ENCODE measurements at places on chromosomes 2 and 18.

DNA sequence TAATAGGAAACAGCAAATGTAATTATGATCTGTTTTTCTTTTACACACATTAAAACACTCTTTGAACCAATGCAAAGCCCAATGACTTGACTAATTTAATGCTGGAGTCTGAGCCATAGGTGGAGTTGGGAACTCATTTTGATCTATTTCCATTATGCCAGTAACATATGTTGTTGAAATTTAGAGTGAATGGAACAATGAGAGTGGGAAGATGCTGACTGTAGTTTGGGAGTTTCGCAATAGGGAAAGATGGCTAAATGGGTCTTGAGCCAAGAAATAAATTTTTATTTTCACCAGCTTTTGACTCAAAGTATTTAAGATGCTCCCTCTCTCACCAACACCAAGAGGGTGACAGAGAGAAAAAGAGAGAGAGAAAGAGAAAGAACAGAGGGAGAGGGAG is 246.7 kb downstream of the DLGAP1 start:
- no peak for DNase-seq

- DNase-seq = no peak
These were observed 345.5 kb upstream of the CWC22 start for GRCh38 chr2:180352620-180353019.

- DNase-seq = peak; percentile 67
These were observed 57.1 kb upstream of the RNF152 start for GRCh38 chr18:61949946-61950345.

GRCh38 chr2:196123679-196124373 is 47.6 kb downstream of the STK17B start:
- DNase-seq = no peak

DNA sequence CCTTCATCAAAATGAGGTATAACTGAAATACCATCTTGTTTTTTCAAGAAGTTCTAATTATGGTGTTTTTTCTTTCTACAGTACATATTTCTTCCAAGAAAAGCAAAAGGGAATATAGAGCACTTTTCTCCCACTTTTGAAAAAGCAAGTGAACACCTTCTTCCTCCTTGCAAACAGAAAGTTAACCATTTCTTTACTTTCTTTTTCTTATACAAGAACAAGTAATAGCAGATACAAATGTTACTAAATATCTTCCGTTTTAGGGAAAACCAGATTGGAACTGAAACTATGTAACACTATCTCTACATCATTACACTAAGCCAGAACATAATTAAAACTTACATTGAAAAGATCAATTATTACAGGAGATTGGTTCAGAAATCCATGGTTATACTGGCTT is 44.0 kb downstream of the COBLL1 start:
- no peak for DNase-seq

DNA sequence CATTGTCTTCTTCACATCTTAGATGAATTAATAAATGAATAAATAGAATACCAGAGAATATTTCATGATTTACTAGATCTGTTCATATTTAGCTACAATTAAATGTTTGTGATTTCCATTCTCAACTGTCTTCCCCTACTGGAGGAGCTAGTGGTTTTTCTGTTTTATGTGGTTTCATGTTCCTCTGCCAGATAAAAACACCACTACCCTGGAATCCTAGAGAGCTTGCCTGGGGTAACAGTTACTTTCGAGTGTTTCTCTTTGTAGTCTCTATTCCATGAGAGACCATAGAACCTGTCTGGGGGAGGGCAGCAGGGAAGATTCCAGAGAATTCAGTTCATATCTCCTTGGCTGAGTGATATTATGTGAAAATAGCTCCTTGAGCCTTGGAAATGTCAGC is 349.2 kb downstream of the INSIG2 start:
- DNase-seq = no peak

DNA sequence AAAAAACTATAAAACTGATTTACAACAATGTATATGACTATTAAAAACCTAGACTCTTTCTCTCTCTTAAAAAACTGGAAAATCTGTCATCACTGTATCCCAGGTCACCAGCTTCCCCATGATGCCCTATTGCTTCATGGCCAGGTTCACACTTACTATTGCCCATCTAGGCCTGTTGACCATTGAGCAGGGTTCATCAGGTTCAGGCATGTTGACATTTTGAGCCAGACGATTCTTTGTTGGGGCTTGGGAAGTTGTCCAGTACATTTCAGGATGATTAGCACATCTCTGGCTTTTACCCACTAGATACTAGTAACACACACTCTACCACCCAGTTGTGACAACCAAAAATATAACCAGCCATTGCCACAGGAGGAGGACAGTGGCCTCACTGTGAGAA is 26.9 kb upstream of the RAB27B start:
- DNase-seq = no peak

- no peak for DNase-seq
These were observed 31.7 kb upstream of the ASPRV1 start for GRCh38 chr2:69993048-69993565.

DNA sequence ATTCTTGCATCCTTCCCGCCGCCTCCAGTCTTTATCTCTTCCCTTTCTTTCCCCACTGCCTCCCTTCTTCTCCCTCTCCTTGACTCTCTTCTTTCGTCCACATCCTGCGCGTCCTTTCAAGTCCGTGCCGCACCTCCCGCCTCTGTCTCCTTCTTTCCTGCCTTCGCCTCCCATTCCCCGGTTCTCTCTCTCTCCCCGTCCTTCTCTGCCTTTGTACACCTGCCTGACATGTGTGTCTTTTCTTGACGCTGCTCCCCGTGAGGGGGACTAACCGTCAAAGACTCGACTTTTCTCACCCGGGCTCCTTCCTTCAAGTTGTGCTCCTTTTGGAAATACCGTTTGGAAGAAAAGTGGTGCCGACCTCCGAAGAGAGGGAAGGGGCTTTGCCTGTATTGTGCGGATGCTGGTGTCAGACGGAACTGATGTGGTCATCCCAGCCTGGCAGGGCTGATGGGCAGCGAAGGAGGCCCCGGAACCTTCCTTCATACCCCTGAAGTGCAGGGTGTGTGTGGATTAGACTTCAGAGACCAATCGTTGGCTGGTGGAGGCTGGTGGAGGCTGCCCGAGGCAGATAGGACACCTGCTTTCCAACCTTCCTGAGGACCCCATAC is 879 bp downstream of the TMEM178A start:
- DNase-seq = no peak

GRCh38 chr2:10584843-10585475 is 104.8 kb downstream of the NOL10 start:
- peak; percentile 48 for DNase-seq

GRCh38 chr2:146785101-146785500 is 1059.7 kb upstream of the ACVR2A start:
- no peak for DNase-seq

Measured in skeletal muscle cell (primary cell).